Hematopoietic multipotent progenitor cell treated with erythropoietin and hydrocortisone succinate and interleukin-3 and kit ligand, for 17 days (in vitro differentiated cells): ENCODE measurements at places on chromosomes 4 and X.

- DNase-seq = no peak
Measured at GRCh38 chr4:153971899-153972298, 183.0 kb upstream of the SFRP2 start.

- no peak for DNase-seq
Measured at GRCh38 chrX:22397566-22397965, 124.9 kb downstream of the CBLL2 start.

DNA sequence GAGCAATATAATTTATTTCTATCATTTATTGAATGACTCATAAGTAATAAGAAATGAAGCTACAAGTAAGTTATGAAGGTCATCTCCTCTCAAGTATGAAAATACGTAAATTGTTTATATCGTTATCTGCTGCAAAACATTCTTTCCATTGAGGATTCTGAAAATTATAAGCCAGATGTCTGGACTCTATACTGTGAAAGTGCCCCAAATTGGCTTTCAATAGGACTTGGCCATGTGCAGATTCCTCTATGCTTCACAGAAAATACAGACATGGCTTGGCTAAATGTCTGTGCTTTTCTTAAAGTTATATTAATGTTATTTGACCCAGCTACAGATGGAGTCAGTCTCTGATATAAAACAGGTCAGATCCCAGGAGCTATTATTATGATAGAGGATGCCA, 2109.9 kb upstream of the AGA start:
- DNase-seq = no peak

GRCh38 chr4:144696376-144696775, 50.4 kb downstream of the HHIP start:
- no peak for DNase-seq

DNA sequence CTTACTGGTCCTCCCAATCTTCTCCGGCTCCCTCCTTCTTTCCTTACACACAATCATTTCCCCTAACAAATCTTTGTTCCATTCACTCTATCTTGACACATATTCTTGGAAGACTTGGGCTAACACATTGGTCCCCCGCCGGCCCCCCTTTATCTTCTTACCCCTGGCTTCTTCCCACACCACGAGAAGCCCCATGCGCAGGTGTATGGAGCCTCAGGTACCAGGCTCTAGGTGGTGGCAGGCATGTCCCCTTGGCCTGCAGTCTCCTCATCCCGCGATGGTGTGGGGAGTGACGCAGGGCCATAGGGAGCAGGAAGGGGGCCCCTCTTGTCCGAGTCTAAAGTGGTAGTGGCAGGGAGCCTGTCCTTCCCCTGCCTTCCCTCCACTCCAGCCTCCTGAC, 49.9 kb downstream of the DIPK2B start:
- DNase-seq = no peak

- DNase-seq = no peak
Measured at GRCh38 chrX:130109429-130110378, 593 bp downstream of the ELF4 start.

GRCh38 chr4:54094451-54094850, 5.5 kb upstream of the GSX2 start:
- DNase-seq = no peak

DNA sequence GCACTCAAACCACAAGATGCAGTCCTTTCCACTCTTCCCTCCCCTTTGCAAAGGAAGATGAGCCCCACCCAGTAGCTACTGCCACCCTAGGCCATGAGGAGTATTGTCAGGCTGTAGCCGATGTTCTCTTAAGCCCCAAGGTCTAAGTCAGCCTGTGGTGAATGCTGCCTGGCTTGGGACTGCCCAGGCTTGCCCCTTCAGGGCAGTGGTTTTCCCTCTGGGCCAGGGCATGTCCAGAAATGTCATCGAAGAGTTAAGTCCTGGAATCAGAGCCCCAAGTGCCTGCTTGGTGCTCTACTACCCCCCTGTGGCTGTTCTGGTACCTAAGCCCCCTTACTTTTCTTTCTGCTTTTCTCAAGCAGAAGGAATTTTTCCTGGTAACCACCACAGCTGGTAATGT, 11.8 kb upstream of the PGK1 start:
- DNase-seq = no peak

- no peak for DNase-seq
Measured at GRCh38 chr4:19130866-19131265, 1109.3 kb upstream of the LCORL start.

DNA sequence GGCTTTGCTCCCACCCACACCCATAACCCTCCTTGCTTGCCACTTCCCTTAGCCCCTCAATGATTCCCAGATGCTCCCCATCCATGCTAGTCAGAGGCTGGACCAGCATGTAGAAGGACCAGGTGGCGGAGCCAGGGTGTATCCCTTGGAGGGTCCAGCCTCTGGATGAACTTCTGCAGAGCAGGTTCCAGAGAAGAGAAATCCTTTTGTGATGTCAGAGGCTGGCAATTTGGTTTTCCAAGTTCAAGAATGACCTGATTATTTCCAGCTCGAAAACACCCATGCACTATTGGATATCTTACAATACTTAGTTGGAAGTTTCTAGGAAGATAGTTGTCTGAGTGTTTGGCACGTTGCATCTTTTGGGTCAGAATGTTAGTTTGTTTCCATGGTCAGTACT, 168.3 kb upstream of the RPS6KA3 start:
- DNase-seq = no peak

GRCh38 chrX:104707572-104707971, 141.6 kb downstream of the IL1RAPL2 start:
- no peak for DNase-seq

GRCh38 chrX:114626323-114626722, 42.4 kb downstream of the HTR2C start:
- DNase-seq = no peak

DNA sequence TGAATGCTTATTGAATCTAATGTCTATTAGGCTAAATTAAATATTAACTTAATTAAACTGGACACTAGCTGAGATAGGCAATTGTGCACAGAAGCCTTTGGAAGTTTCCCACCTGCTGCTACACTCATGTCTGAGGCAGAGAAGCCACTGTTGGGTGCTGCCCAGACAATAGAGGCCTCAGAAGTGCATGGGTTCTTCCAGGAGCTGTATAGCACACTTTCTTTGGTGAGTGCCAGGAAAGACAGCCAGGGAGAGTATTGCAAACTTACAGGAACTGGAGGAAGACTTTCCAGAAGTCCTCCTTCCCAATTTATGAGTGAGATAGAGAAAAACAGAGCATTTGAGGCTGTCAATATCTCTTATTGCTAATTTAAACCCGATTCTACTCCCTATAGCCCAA, 89.9 kb downstream of the GPAT3 start:
- no peak for DNase-seq

DNA sequence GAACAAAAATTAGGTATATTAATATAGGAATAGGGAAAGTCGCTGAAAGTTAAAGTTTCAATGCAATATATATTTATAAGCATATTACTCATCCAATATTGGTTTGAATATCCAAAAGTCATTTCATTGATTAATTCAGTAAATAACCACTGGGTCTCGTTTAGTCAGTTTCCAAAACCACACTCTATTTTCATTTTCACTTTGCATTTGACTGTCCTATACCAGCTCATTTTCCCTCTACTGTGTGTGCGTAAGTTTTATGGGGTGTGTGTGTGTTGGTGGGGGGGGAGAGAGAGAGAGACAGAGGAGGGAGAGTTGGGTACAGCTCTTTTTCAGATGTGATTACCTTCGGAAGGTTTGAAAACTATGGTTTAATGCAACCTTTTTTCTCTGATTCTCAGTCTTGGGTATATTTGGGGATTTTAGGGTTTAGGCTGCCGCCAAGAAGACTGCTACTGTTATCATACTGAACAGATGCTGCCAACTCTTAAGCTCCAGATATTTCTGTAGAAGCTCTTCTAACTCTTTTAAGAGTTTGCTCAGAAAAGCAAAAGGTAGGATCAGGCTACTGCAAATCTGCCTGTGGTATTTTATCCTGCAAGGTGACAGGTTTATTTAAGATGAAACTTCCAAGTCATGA, 1427.4 kb downstream of the PCDH7 start:
- no peak for DNase-seq

- DNase-seq = no peak
Measured at GRCh38 chr4:148355442-148356123, 86.6 kb downstream of the NR3C2 start.

- DNase-seq = no peak
Measured at GRCh38 chrX:37287741-37288444, 61.3 kb upstream of the PRRG1 start.

DNA sequence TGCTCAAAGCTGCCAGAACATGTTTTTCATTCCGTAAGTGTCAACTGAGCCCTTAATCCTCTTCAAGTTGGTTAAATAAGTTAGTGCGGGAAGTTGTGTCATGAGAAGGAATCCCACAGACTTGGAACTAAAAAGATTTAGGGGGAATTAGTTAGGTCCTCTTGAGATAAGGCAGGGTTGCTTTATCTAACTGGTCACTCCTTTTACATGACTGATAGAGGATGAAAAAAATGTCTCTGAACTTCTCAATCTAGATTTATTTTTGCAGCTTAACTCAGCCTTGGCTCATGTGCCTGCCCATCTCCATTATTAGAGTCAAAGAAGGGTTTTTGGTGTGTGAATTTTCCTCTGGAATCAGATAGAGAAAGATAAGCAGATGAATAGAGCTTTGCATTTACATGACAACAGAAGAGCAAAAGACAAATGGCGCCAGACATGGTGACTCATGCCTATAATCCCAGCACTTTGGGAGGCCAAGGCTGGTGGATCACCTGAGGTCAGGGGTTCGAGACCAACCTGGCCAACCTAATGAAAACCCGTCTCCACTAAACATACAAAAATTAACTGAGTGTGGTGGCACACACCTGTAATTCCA, 882.9 kb downstream of the RPA4 start:
- DNase-seq = no peak

- DNase-seq = no peak
Measured at GRCh38 chr4:110663738-110664444, 41.0 kb upstream of the PITX2 start.

DNA sequence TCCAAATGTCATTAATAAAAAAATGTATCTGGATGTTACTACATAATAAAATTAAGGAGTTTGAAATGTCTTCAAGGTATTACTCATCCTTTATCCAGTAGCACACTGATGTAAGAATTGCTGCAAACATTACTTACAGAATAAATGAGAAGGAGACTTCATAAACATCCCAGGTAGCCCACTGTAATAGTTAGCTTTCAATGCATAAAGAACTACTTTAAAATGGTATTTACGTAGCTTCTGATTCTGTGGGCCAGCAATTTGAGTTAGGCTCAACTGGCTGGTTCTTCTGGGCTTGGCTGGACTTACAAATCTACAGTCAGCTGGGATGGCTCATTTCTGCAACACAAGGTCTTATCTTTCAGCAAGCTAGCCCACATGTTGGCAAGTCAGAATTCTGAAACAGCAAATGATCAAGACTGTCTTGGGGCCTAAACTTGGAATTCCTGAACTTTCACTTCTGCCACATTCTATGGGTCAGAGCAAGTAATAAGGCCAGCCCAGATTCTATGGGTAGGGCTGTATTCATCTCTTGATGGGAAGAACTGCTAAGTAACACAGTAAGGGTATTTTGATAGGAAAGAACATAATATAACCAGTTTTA, 522.5 kb downstream of the IQCM start:
- no peak for DNase-seq

DNA sequence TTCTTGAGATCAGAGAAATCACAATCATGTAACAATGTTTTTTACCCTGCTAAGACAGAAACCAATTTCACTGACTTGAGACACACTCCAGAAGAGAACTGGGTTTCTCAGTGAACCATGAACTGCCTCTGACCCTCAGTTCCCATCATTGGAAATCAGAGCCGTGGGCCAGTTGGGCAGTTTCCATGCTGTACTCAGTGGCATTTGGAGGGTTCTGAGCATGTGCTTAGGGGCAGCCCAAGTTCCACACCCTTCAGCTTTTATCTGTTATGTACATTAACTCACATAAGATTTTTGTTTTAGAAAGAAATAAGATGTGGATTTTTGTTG, 77.9 kb downstream of the BTC start:
- no peak for DNase-seq

GRCh38 chr4:40316333-40316781, 18.8 kb upstream of the CHRNA9 start:
- no peak for DNase-seq

GRCh38 chrX:134181275-134181660, 55.7 kb upstream of the CCDC160 start:
- no peak for DNase-seq

DNA sequence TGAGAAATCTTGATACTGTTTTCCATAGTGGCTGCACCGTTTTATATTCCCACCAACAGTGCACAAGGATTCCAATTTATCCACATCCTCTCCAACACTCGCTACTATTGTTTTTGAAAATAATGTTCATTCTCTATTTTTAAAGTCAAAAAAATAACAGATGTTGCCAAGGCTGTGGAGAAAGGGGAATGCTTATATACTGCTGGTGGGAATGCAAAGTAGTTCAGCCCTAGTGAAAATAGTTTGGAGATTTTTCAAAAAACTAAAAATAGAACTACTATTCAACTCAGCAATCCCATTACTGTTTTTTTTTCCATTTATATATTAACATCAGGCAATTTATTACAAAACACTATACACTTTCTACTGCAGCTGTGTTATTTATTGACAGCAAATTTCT, 208.7 kb downstream of the CBLL2 start:
- no peak for DNase-seq

DNA sequence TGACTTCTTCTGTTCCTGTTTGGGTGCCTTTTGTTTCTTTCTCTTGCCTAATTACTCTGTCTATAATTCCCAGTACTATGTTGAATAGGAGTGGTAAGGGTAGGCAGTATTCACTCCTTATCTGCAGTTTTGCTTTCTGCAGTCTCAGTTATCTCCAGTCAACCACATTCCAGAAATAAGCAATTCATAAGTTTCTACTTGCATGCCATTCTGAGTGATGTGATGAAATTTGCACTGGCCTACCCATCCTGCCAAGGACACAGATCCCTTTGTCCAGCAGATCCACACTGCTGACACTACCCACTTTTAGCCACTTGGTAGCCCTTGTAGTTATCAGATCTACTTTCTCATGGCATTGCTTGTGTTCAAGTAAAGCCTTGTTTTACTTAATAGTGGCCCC, 971.6 kb upstream of the INTU start:
- no peak for DNase-seq

DNA sequence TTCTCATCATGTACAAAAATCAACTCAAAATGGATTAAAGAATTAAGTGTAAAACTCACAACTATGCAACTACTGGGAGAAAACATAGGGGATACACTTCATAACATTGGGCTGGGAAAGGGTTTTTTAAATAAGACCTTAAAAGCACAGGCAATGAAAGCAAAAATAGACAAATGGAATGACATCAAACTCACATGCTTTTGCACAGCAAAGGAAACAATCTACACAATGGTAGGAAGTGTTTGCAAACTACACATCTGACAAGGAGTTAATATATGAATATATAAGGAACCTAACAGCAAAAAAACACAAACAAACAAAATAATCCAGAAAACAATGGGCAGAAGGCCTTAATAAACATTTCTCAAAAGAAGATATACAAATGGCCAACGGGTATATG, 57.9 kb downstream of the FREM3 start:
- no peak for DNase-seq

DNA sequence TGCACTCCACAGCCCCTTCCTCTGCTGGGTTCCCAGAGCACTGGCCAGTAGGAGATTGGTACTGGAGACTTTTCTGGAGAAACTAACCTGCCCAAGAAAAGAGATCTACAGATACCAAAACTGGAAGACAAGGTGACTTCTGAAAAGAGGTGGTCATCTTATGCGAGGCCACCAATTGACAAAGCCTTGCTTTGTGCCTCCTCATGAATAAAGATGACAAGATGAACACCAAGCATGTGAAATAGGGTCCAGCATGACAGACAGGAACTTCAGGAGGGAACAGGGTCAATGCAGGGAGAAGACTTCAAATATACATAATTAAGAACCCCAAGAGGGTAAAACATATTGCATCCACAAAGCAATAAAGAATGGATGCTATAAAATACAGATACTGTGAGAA, 137.9 kb downstream of the APBB2 start:
- DNase-seq = no peak
